NCI-H187 treated with DMSO at 0.1 percent for 48 hours (cell line): ENCODE measurements at places on chromosomes 3 and 15.

GRCh38 chr15:78977591-78978347 is 32.9 kb upstream of the CTSH start:
- DNase-seq, result no peak

GRCh38 chr3:17151598-17152373 is 267.0 kb downstream of the PLCL2 start:
- DNase-seq, result no peak

DNA sequence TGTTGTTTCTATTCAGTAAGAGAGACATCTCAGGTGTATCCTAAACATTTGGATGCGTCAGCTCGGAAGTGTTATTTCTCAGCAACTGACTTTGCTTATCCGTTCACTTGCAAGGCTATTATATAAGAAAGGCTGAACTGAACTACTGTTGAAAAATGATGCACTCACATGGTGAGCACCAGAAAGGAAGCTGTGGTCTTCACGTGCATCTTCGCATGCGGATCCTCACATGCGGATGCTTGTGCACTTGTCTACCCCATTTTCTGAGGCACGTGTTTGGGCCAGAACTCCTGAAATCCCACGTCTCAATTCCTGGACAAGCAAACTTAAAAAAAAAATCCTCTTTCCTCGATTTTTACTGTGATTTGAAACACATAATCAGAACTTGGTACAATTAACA is 63.2 kb downstream of the PDZRN3 start:
- DNase-seq, result no peak

- no peak for DNase-seq
These were observed 392.4 kb upstream of the ALCAM start for GRCh38 chr3:104974316-104974715.

GRCh38 chr15:48602358-48603122 is 43.0 kb downstream of the FBN1 start:
- DNase-seq, result no peak

DNA sequence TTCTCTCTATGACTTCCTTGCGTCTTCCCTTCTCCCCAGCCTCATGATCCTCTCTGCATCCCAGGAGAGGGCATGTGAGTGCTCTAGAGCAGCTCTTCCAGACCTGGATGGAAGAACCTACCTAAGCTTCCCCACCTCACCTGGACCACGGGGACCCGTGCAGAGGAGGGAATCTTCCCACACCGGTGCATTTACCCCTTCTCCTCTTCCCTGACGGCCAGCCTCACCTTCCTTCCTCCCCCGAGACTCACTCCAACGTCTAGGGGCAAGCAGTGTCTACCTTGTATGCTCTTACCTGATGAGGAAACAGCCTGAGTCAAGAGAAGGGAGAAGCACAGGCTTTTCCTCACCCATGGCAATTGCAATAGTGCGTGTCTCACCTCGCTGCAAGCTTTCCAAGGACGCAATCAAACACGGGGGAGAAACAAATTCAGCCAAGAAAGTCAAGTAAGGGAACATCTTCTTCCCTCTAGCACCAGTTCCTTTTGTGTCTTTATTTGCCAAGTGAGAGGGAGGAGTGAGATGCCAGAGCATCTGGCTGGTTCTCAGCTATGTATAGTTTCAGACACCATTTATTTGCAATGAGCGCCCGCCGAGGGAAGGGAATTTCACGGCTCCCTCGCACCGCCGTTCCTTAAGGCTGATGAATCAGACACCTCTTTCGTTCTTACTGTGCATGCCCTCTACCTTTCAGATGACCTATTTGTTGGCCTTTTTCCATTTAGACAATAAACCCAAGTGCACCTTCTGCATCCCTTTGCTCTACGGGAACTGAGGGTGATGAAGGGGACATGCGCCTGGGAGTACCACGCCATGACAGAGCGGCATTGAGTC is 1.8 kb upstream of the CCR9 start:
- no peak for DNase-seq

- DNase-seq, result no peak
These were observed 786.7 kb upstream of the EPHA6 start for GRCh38 chr3:96027718-96028117.

DNA sequence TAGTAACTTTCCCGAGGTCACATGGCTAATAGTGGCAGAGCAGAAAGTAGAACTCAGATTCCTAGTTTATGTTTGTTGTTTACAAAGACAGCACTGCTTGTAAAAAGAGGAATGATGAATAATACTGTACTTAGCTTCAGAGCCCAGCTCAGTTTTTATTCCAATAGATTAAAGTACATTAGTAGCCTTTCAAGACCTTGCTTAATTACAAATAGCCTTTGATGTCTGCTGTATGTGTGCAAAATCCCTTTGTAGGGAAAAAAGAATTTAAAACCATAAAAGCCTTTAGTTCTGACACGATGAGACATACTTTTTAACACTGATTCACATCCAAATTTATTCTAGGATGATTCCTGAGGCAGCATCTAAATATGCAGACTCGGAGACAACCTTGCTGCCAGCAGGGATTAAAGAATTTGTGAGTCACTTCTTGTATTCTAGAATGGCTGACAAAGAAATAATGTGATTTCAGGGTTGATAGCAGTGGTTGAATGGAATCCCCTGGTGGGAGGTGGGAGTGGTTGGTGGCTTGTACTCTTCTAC is 324.2 kb upstream of the TGFBR2 start:
- DNase-seq, result no peak

DNA sequence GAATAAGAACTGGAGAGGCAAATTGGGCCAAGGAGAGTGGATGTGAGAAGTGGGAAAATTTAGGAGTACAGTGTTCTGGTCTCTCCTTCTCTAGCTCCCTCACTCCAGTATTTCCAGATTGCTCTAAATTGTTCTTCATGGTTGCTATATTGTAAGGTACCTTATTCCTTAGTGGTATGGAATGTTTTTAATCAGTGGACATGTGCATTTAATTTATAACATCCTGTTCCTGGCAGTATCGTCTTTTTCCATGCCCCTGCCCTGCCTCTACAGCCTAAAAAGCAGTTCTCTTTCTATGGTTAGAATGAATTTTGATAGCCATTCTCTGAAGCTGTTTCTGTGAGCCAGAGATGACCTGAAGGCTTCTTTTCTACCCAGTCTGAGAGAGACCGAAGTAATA is 180.5 kb downstream of the TCF12 start:
- no peak for DNase-seq

- no peak for DNase-seq
These were observed 11.7 kb upstream of the ZNF774 start for GRCh38 chr15:90340345-90340744.

GRCh38 chr3:126649556-126650092 is 5.3 kb downstream of the TXNRD3 start:
- no peak for DNase-seq

DNA sequence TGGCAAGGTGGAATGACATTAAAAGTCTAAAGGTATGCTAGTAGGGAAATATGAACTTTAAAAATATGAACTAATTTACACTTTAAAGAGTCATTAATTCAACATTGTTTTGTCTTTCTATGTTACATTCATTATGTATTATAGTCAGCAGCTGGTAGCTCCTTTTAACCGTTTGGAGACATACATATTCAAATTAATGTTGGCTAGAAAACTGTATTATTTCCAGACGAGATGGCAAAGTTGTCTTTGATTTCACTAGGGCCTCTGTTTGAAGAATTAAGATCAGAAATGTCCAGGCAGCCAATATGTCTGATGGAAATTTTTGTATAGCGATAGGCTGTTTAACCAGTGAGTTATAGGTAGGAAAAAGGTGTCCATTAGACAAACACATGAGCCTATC is 817.6 kb downstream of the GRM7 start:
- no peak for DNase-seq

GRCh38 chr3:128922804-128923459 is 43.5 kb downstream of the ACAD9 start:
- DNase-seq, result no peak

GRCh38 chr15:69074843-69075224 is 60.3 kb downstream of the NOX5 start:
- DNase-seq, result no peak

DNA sequence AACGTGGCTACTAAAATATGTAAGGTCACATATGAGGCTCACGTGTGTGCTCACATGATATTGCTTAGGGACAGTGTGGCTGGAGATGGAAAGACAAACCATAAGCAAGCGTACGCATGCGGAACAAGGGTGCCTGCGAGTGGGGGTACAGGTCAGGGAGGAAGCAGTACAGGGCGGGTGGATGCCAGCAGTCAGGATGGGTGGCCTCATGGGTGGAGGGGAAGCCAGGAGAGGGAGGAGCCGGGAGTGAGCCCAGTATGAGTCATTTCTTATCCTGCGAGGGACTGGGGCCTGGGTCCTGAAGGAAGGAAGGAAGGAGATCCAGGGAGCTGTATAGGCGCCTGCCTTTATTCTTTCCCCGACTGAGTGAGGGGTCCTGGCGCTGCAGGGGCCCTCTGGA is 42.0 kb upstream of the CGNL1 start:
- no peak for DNase-seq

DNA sequence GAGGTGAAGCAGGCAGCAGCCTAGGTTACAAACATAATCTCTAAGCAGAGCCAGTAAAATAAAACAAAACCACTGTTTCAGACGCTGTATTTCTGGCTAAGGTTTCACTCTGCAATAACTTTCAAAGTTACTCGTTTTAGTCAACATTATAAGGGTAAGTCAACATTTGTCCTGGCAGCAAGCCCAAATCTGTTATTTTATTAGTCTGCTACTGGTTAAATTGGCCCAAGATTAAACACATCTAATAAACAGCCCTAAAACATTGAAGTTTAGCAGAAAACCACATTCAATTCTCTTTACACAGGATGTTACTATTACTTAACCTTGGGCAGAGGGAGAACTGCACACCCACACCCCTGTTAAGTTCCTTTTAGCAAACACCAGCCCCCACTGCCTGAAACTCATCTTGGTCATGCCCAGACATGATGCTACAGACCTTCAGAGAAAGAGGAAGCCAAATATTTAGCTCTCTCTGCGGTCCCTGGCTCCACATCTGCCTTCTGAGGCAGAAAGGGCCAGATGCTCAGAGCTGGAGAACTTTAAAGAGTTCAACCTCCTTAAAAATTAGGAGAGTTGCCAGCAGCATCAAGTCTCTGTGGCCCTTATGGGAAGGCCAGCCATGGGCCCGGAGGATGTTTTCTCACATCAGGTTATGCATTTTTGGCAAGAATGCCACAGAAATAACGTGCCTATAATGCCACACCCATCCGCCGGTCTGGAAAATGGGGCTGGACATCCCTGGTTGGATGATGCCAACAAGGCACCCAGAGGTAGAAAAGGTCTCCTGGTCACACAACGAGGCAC is 17.9 kb downstream of the ARHGEF3 start:
- no peak for DNase-seq

DNA sequence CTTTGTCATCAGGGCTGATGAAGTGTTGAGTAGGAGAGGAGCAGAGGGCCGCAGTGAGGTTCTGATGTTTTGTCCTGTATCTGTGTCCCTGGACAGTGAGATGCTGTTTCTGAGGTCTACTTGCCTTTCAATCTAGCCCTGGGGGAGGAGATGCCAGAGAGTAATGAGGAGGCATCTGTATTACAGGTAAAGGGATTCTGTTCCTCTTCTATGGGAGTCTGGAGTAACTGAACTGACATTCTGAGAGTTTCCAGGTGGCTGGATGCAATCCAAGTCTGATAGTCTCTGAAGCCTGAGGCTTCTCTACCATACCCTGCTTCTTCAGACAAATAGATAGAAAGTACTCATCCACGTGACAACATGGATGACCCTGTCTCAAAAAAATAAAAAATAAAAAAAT is 60.9 kb downstream of the IL12A start:
- DNase-seq, result no peak

DNA sequence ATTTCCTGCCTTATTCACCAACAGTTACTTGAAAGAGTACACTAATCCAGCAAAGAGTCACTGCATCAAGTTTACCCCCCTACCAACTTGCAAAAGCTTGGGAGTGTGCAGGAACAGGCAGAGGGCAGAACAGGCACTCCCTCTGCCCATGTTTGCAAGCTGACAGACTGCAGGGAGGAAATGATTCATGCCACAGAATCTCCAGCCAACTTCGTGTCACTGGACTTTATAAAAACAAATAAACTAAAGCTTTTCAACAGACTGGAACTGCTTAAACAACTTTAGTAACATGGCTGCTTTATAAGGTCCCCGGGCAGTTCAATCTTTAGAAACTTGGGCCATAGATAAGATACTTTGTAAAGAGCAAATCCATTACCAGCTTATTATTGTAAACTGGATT is 129.5 kb downstream of the THRB start:
- DNase-seq, result no peak

DNA sequence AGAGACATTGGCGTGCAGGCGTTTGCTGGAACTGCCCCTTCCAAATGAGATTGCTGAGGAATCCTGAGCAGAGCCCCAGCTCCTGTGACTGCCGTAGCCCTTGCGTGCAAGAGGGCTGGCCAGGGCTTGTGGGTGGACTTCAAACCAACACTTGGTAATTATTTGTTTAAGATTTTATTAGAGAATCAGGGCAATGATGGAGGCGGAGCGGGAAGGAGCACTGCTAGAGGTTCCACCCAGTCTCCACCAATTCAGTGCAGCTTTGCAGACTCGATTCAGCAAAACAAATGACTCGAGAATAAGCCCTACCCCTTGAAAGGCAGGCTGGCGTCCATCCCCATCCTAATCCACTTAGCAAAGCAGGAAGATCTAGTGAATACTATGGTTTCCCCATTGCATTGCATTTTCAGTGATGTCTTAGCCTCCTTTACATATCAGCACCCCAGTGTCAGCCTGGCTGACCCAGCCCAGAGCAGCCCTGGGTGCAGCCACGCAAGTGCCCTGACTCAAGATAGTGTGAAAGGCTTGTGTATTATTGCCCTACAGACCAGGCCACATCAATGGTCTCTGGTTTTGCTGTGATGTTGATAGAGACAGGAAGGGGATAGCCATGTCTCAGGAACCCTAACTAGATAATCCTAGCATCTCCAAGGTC is 26.0 kb downstream of the GLDN start:
- no peak for DNase-seq

DNA sequence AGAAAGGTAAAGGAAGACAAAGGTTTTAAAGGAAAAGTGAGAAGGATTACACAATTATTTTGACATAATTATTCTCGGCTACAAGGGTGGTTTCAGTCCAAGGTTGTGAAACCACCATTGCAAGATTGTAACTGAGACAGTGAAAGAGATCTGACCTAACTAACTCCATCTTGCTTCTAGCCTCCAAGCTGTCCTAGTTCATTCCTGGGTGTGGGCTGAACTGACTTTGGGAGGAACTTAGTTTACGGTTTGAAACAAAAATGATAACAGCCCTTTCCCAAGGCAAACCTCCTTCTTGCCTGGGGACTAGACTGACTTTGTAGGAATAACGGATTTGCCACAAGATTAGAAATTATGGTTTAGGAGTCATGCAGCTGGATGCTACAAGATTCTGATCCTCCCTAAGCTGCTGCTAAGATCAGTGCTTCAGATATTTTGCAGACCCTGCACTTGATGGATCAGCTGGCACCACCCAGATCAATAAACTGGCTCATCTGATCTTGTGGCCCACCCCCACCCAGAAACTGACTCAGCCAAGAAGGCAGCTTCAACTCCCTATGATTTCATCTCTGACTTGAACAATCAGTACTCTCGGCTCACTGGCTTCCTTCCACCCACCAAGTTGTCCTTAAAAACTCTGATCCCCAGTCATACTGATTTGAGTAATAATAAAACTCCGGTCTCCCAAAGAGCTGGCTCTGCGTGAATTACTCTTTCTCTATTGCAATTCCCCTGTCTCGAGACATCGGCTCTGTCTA is 57.7 kb upstream of the AADACL2 start:
- no peak for DNase-seq

GRCh38 chr15:95024351-95024750 is 793.0 kb downstream of the MCTP2 start:
- DNase-seq, result no peak

GRCh38 chr15:58260205-58260724 is 122.1 kb downstream of the AQP9 start:
- DNase-seq, result no peak

- no peak for DNase-seq
These were observed 515 bp downstream of the EIF4G1 start for GRCh38 chr3:184314700-184315542.
